ENCODE measurements at places on chromosomes 2 and 18.
A peak's percentile ranks its signal among the peaks of the same experiment; 100 is the strongest.

DNA sequence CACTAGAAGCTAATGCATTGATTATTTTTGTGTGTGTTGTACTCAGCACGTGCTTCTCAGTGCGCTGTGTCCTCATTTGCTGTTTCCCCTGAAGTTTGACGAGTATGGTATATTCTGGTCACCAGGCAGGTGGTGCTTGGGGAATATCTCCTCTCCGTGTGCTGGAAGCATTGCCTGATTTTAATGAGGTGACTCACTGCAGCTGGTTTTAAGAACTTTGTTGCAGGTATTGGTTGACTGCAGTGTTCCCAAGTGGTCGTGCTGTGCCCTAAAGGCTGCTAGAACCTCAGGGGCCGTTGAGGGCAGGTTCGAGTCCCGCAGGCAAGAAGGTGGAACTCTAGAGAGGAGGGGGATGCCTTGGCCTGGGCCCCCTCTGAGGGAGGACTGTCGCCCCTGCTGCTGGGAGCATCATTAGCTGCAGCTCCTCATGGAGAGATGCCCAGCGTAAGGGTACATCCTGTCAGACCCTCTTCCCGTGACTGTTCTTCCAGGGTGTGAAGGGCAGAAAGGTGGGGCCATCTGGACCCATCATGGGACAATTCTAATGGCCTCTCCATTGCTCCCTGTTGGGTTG is 82.6 kb downstream of the AGAP1 start:
- H3K27ac ChIP-seq = no peak overlapping the region
- H3K4me3 ChIP-seq = no peak overlapping the region
- no peaks in the 10 kb centered on the region for H3K36me3 ChIP-seq
- no peak for DNase-seq
- H3K4me1 ChIP-seq = no peaks in the 10 kb centered on the region

DNA sequence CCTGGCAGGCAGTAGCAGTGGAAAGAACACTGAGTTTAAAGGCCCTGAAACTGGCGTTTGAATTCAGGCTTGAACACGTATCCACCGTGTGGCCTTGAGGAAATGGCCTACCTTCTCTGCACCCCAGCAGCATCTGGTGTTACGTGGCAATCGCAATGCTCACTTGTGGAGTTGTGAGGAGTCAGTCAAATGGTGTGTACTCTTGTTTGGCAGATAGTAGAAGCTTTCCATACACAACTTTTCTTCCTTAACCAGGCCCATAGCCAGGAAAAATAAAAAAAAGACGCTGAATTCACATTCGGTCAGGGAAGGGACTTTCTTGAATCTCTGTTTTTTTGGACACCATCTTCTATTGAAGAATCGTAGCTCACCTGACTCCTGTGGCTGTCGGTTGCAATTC is 1101.5 kb upstream of the KLHL29 start:
- no peak for DNase-seq
- H3K4me3 ChIP-seq = no peak overlapping the region
- H3K27ac ChIP-seq = no peak overlapping the region
- H3K27me3 ChIP-seq = no peaks in the 10 kb centered on the region
- H3K36me3 ChIP-seq = no peaks in the 10 kb centered on the region

DNA sequence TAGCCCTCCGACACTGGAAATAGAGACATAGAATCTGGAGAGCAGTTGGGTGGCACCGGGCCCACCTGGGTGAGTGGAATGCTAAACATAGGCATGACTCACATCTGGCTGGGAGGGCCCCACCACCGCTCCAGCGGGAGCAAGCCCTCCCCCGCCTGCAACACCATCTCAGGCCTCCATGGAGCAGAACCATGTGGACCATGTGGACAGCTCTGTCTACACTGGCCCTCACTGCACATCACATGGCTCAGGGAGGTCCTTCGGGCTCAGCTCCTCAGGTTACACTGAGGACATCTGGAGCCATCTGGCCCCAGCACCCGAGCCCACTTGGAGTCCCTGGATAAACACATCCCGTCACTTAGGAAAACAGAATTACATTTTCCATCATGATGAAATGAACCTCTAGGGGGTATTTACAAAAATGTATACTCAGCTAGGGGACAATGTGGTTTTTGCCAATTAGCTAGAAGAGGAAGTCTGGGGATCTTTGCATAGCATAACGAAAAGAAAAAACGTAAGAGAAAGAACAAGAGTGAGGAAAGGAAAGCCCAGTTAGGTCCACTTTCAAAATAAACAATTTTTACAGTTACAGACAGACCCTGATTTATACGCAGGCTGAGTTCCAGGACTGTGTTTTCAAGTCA is 30.7 kb upstream of the MLPH start:
- H3K27ac ChIP-seq = no peak overlapping the region
- no peak overlapping the region for H3K4me3 ChIP-seq
- DNase-seq = no peak
- H3K4me1 ChIP-seq = no peaks in the 10 kb centered on the region

- no peaks in the 10 kb centered on the region for H3K27me3 ChIP-seq
- H3K4me1 ChIP-seq = no peaks in the 10 kb centered on the region
- DNase-seq = no peak
- no peak overlapping the region for H3K4me3 ChIP-seq
- peaks cover 26% of the 10 kb centered on the region for H3K36me3 ChIP-seq
These were observed 73.1 kb downstream of the RAB3GAP1 start for GRCh38 chr2:135124924-135125886.

- no peaks in the 10 kb centered on the region for H3K27me3 ChIP-seq
- H3K4me3 ChIP-seq = peak overlapping the region; percentile 41
- peaks cover 6% of the 10 kb centered on the region for H3K4me1 ChIP-seq
- DNase-seq = peak; percentile 70
These were observed 403 bp downstream of the COL4A3 start for GRCh38 chr2:227164763-227165291.

- H3K27me3 ChIP-seq = no peaks in the 10 kb centered on the region
- DNase-seq = peak; percentile 7
- H3K4me1 ChIP-seq = peaks cover 12% of the 10 kb centered on the region
- H3K36me3 ChIP-seq = no peaks in the 10 kb centered on the region
These were observed 34.6 kb downstream of the ZNF516 start for GRCh38 chr18:76460482-76460881.

GRCh38 chr2:207352978-207353671 is 176.6 kb upstream of the CREB1 start:
- H3K36me3 ChIP-seq = no peaks in the 10 kb centered on the region
- no peaks in the 10 kb centered on the region for H3K4me1 ChIP-seq
- H3K27me3 ChIP-seq = no peaks in the 10 kb centered on the region
- peak; percentile 27 for DNase-seq

- H3K4me1 ChIP-seq = no peaks in the 10 kb centered on the region
- no peak overlapping the region for H3K27ac ChIP-seq
- H3K27me3 ChIP-seq = no peaks in the 10 kb centered on the region
- H3K4me3 ChIP-seq = no peak overlapping the region
These were observed 222.9 kb upstream of the AGAP1 start for GRCh38 chr2:235270956-235271355.

DNA sequence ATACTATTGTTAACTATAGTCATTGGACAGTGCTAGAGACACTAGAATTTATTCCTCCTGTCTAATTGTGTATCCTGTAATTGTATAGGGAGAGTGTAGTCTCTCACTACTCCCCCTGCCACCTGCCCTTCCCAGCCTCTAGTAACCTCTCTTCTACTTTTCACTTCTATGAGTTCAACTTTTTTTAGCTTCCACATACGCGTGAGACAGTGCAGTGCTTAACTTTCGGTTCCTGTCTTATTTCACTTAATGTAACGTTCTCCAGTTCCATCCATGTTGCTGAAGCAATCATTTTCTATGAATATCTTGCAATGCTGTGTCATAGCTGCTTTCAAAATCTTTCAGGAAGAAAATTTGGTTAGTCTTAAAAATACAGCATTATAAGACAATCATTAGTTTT is 22.8 kb upstream of the RUFY4 start:
- H3K36me3 ChIP-seq = no peaks in the 10 kb centered on the region
- H3K4me1 ChIP-seq = no peaks in the 10 kb centered on the region
- no peak for DNase-seq
- no peaks in the 10 kb centered on the region for H3K27me3 ChIP-seq

GRCh38 chr18:74277296-74277695 is 14.5 kb downstream of the CYB5A start:
- no peaks in the 10 kb centered on the region for H3K27me3 ChIP-seq
- DNase-seq = no peak
- H3K27ac ChIP-seq = no peak overlapping the region
- H3K4me3 ChIP-seq = no peak overlapping the region
- H3K36me3 ChIP-seq = no peaks in the 10 kb centered on the region

GRCh38 chr2:84631985-84632384 is 115.7 kb downstream of the DNAH6 start:
- no peak overlapping the region for H3K4me3 ChIP-seq
- no peak for DNase-seq
- H3K36me3 ChIP-seq = no peaks in the 10 kb centered on the region
- no peak overlapping the region for H3K27ac ChIP-seq
- no peaks in the 10 kb centered on the region for H3K4me1 ChIP-seq

DNA sequence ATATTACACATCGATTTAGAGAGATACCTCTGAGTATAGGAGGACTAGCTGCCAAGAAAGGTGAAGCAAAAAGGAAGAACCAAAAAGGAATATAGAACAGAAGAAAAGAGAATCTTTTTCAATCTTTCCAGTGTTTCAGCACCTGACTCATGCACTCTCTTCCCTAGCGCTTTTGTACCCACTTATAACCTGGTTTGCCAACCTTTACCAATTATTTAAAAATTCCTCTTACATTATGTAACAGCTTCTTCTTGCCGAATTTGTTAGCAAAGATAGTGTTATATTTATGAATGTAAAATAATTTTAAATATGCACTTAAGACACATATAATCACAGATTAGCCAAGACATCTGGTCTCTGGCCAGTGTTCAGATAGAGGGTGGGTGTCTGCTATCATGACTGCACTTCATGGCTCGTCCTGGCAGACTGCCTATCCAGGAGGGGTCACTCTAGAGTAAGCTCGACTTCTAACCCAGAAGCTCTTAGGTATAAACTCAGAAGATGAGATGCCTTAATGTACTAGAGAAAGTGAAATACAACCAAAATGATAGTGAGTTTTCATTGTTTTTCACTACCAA is 122.9 kb downstream of the ATAD2B start:
- peaks cover 6% of the 10 kb centered on the region for H3K36me3 ChIP-seq
- DNase-seq = peak; percentile 32
- H3K27me3 ChIP-seq = no peaks in the 10 kb centered on the region

GRCh38 chr2:197804758-197805714 is 643 bp downstream of the PLCL1 start:
- H3K4me3 ChIP-seq = peak overlapping the region; percentile 28
- peaks cover 27% of the 10 kb centered on the region for H3K4me1 ChIP-seq
- no peaks in the 10 kb centered on the region for H3K27me3 ChIP-seq
- DNase-seq = peak; percentile 45
- H3K36me3 ChIP-seq = no peaks in the 10 kb centered on the region

- peaks cover 34% of the 10 kb centered on the region for H3K27me3 ChIP-seq
- H3K4me1 ChIP-seq = no peaks in the 10 kb centered on the region
These were observed 557 bp upstream of the GREB1L start for GRCh38 chr18:21241301-21242048.

DNA sequence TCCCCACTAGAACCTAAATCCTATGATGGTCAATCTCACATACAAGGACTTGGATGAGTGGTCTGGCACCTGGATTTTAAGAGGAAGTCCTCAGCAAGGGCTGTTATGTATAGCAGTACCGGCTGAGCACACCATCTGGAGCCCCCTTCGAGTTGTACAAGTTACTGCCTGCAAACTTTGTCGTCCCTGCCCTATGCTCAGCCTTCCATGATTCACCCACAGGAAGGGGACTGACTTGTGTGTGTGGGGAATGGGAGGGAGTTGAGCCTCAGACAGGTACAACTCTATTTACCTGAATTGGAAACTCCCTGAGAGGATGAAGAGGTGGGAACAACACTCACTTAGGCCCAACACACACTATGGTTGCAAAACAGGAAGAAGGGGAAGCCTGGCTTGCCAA is 186.6 kb downstream of the MYO5B start:
- H3K4me3 ChIP-seq = no peak overlapping the region
- no peak for DNase-seq
- H3K27ac ChIP-seq = no peak overlapping the region
- H3K36me3 ChIP-seq = no peaks in the 10 kb centered on the region

DNA sequence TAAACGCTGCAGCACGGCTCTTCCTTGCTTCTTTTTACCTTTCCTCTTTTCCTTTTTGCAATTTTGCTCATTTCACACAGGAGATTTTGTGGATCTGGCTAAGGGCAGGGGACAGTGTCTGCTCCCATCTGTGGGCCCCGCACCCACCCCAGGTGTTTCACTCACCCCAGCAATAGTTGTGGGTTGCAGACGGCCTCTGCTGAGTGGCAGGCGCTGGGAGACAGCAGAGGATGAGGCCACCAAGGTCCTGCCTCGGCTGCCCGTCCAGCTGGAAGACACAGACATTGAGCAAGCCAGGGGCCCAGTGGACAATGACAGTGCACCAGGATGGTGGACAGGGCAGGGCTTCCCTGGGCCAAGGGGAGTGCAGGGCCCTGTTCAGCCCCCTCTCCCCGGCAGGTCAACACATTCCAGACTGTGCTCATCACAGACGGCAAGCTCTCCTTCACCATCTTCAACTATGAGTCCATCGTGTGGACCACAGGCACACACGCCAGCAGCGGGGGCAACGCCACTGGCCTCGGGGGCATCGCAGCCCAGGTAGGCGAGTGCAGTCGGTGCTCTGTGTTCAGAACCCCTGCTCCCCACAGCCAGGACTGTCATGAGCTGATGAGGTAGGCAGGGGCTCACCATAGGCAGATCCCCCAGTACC is 35.0 kb downstream of the SNED1 start:
- H3K4me1 ChIP-seq = no peaks in the 10 kb centered on the region
- no peaks in the 10 kb centered on the region for H3K27me3 ChIP-seq
- H3K4me3 ChIP-seq = no peak overlapping the region
- DNase-seq = no peak
- no peak overlapping the region for H3K27ac ChIP-seq

- no peak overlapping the region for H3K27ac ChIP-seq
- no peaks in the 10 kb centered on the region for H3K4me1 ChIP-seq
- no peak overlapping the region for H3K4me3 ChIP-seq
- no peaks in the 10 kb centered on the region for H3K36me3 ChIP-seq
- H3K27me3 ChIP-seq = no peaks in the 10 kb centered on the region
- DNase-seq = no peak
These were observed 154.4 kb downstream of the PTPRM start for GRCh38 chr18:7721532-7721931.

- DNase-seq = no peak
- H3K27me3 ChIP-seq = no peaks in the 10 kb centered on the region
- H3K4me3 ChIP-seq = no peak overlapping the region
- no peak overlapping the region for H3K27ac ChIP-seq
These were observed 469.0 kb upstream of the SALL3 start for GRCh38 chr18:78510636-78511035.

- no peak overlapping the region for H3K4me3 ChIP-seq
- H3K4me1 ChIP-seq = no peaks in the 10 kb centered on the region
- no peak for DNase-seq
- H3K36me3 ChIP-seq = no peaks in the 10 kb centered on the region
- no peak overlapping the region for H3K27ac ChIP-seq
These were observed 161.4 kb downstream of the RPIA start for GRCh38 chr2:88852753-88853402.

- no peak overlapping the region for H3K4me3 ChIP-seq
- no peak overlapping the region for H3K27ac ChIP-seq
- no peaks in the 10 kb centered on the region for H3K4me1 ChIP-seq
- no peak for DNase-seq
- no peaks in the 10 kb centered on the region for H3K36me3 ChIP-seq
These were observed 10.8 kb upstream of the BUB1 start for GRCh38 chr2:110688594-110689091.

All from adrenal gland (tissue), 19 donors.